ENCODE measurements at places on chromosomes 5 and 9.
A peak's percentile ranks its signal among the peaks of the same experiment; 100 is the strongest.

- no peak for DNase-seq
Observed at GRCh38 chr9:92414566-92414965, 9.7 kb downstream of the OMD start.

GRCh38 chr9:112075009-112075378 lies 100.1 kb downstream of the SUSD1 start:
- DNase-seq: no peak

GRCh38 chr9:33180526-33181184 lies 13.5 kb upstream of the B4GALT1 start:
- DNase-seq: no peak

DNA sequence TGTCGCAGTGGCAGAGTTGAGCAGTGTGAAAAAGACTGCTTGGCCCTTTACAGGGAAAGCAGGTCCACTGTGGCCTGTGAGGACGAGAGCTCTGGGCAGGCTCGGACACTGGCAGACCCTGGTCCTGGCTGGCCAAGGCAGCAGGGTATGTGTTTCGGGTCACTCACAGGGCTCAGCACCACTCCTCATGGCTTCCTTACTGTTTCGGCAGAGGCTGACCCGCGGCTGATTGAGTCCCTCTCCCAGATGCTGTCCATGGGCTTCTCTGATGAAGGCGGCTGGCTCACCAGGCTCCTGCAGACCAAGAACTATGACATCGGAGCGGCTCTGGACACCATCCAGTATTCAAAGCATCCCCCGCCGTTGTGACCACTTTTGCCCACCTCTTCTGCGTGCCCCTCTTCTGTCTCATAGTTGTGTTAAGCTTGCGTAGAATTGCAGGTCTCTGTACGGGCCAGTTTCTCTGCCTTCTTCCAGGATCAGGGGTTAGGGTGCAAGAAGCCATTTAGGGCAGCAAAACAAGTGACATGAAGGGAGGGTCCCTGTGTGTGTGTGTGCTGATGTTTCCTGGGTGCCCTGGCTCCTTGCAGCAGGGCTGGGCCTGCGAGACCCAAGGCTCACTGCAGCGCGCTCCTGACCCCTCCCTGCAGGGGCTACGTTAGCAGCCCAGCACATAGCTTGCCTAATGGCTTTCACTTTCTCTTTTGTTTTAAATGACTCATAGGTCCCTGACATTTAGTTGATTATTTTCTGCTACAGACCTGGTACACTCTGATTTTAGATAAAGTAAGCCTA lies 15.7 kb downstream of the SQSTM1 start:
- no peak for DNase-seq

DNA sequence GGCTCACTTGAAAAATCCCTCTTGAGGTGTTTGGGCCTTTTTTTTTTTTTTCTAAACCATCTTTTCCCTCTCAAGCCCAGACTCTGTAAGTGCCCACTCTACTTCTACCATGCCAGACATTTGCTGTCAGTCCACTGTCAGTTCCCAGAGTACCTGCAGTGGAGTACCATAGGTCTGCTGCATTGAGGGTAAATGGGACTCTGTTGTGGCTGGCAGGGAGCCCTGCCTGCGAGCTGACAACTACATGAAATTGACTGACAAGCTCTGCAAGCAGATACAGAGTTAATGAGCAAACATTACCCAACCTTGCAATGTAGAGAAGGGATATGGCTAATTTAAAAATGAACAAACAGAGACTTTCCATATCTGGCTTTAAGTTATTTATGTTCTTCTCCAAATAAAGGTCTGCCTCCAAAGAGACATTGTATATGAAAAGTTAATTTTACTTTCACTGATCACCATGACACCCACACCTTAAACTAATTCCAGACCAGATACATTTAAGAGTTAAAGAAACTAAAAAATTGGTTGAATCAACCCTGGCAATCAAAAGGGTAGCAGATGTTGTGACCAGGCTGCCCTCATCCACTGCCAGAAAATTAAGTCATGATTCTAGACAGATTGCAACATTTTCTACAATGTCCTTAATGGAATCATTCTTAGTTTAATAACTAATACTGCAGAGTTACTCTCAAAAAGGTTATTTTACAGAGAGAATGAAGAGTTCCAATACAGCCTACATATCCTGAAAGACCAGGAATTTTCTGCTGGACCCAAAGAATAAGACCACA lies 100.4 kb upstream of the PAM start:
- DNase-seq: peak; percentile 9

DNA sequence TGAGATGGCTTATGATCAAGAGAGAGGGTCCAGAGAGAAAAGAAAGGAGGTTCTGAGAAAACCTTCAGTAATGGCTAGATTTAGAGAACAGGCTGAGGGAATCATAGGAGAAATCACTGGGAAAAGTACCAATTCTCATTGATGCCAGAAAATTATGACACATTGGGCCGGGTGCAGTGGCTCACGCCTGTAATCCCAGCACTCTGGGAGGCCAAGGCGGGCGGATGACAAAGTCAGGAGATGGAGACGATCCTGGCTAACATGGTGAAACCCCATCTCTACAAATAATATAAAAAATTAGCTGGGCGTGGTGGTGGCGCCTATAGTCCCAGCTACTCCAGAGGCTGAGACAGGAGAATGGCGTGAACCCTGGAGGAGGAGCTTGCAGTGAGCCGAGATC lies 29.5 kb upstream of the PLIN2 start:
- no peak for DNase-seq

DNA sequence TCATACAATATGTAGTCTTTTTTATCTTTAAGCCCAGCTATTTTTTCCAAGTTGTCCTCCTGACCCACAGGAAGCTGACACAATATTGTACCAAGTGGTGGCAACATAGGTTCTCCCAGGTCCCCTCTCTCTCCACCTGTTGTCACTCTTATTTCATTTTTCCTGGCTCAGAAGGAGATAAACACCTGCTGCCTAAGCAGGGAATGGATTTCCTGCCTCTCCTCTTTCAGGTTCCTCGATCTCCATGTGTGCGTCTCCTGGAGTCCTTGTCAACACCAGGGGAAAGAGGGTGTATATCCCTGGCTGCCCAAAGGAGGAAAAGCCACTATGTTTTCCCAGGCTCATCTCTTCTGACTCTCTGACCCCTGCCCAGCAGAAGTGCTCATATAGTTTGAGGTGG lies 81.8 kb upstream of the KLF9 start:
- DNase-seq: no peak

- DNase-seq: no peak
Observed at GRCh38 chr5:75847561-75848021, 130.4 kb upstream of the POC5 start.

- no peak for DNase-seq
Observed at GRCh38 chr5:6856653-6857052, 143.4 kb downstream of the TENT4A start.

GRCh38 chr5:89081360-89081759 lies 198.4 kb upstream of the MEF2C start:
- no peak for DNase-seq

GRCh38 chr5:96683810-96684209 lies 21.6 kb downstream of the CAST start:
- DNase-seq: no peak

GRCh38 chr9:27436234-27436633 lies 87.9 kb upstream of the IFNK start:
- no peak for DNase-seq

- DNase-seq: no peak
Observed at GRCh38 chr5:143806579-143806978, 5.4 kb upstream of the HMHB1 start.

- no peak for DNase-seq
Observed at GRCh38 chr9:97560154-97560553, 58.7 kb downstream of the TMOD1 start.

GRCh38 chr5:168184103-168184502 lies 107.3 kb upstream of the WWC1 start:
- DNase-seq: no peak

DNA sequence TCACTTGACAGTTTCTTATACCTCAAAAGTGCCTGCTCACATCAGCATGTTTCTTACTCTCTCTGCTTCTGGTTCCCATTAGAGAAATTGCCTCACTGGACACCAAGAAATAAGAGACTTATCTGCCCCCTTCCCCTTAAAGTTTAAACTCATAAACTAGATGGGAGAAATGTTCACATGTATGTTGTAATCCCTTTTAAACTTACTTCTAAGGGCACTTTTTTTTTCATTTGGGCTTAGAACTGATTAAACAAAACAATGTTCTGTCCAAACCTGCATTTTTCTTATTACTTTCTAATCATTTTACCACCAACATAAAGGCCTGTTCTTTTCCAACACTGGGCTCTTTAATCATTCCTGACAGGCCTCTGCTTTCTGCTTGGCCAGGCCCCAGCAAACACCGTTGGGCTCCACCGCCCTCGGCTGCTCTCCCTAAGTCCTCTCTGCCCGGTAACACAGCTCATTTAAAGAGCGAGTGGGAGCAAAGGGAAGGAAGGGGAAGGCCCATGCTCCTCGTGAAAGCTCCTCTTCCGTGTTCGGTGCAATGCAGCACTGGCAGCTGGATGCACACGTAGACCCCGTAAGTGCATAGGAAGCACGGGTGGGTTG lies 53.4 kb downstream of the ROR2 start:
- peak; percentile 46 for DNase-seq

DNA sequence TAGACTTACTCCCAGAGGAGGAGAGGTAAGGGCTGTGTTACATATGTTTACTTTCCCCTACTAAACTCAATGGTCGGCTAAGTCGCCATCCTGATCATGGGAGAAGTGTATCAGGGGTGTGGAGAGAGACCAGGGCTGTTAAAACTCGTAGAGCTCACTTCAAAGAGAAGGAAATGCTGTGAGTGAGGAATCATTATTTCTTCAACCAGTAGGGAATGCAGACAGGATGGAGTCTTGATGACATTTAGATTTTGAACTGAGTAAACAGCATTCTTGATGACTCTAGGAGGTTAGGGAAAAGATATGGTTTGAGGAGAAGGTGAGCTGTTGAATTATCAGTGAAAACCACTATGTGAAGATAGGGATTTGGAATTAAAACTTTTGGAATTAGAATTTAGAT lies 17.3 kb downstream of the RECK start:
- no peak for DNase-seq

DNA sequence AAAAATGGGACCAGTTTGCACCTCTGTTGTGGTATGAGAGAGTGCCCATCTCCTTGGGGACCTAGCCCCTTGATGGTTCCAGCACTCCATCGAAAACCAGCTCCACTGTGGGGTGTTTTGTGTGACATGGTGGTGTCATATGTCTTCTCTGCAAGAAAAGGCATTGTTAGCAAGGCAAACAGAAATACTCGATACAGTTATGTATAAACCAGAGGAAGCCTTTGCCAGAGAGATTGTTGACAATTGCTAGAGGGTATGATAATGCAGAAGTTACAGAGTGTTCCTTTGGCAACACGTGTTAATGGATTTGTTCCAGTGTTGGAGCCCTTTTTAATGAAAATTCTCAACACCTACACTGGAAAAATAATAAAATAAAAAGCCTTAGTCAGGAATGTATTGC lies 270.4 kb upstream of the DMRT1 start:
- no peak for DNase-seq

DNA sequence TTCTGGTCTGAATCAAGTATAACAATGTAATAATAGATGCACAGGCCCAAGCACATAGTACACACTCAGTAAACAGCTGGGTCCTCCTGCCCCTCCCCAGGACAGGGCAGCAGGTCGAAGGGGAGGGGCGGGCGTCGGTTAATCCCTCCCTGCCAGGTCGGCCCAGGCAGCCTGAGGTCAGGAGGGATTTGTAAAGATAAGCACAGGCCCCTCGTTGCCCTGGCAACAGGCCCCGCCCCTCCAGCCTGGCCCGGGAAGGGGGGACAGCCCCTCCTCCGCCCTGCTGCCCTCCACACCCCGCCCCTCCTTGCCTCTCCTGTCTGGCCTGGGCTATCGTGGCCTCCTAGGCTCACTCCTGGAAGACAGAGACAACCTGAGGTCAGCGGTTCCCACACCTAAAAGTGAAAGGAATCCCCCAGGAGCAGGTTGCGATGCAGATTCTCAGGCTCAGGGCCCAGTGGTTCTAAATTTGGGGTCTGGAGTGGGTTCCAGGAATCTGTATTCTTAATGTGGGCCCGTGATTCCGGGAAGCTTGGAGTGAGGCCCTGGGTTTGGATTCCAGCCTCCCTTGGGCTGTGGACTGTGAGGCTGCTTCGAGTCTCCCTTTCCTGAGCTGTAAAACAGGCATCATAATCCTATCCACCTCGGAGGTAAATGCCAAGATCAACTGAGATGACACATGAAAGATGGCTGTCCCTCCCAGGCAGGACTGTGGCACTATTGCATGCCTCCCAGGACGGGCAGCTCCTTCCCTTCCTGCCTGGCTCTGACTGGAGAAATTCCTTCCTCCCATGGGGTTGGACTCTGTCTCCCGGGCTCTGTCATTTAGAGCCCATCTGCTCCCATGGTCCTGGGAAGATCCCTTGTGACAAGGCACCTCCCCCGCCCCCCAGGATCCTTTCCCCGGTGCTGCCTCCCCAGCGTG lies 4.4 kb downstream of the CRB2 start:
- no peak for DNase-seq

DNA sequence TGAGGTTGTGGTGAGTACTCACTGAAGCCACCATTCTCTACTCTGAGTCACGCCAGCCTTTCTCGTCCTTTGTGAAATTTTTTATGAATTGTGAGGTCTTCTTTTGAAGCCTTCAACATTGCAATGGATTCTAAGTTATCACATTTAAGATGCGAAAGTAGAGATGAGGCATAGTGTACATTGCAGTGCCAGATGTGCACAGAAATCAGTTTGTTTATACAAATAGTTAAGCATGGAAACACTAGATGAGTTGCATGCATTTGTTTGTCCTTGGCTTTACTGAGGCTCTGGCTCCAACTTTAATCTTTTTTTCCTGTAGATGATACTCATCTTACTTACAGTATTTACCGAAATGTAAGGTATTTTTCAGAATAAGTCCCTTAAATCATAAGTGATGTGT lies 453.7 kb upstream of the RIOK2 start:
- DNase-seq: no peak

All from fibroblast of the conjunctiva (primary cell).